ENCODE measurements at places on chromosomes 2 and 18.

GRCh38 chr2:217167531-217167930 is 307.7 kb upstream of the TNP1 start:
- no peak for DNase-seq

- DNase-seq = no peak
Observed at GRCh38 chr18:1965016-1965415, 606.3 kb downstream of the METTL4 start.

DNA sequence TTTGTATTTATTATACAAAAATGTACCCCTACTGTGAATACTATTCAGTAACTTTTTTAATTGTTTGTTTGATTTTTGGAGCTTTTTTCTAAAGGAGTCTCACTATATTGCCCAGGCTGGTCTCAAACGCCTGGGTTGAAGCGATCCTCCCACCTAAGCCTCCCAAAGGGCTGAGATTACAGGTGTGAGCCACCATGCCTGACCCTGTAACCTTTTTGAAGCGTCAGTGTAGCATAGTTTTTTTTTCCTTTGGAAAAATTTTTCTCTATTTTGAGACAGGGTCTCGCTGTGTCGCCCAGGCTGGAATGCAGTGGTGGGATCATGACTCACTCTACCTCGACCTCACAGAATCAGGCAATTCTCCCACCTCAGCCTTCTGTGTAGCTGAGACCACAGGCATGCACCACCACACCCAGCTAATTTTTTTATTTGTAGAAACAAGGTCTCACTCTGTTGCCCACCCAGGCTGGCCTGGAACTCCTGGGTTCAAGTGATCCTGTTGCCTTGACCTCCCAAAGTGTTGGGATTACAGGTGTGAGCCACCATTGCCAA is 2.0 kb downstream of the GMCL1 start:
- no peak for DNase-seq

DNA sequence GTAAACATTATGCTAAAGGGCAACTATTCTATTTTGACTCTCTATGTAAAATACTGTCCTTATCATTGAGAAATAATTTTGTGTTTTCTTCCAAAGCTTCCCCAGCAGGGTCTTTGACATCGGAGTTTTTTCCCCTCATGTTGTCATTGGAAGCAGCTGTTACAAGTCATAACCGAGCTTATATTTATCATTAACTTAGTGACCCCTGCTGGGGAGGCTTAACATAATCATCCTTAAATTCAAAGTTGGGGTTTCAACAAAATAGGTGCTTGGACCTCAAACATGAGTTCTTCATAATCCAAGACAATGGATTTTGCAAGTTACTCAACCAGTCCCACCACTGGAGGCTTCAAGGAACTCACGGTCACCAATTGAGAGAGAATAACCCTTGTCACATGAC is 330.9 kb downstream of the DCC start:
- peak; percentile 69 for DNase-seq

DNA sequence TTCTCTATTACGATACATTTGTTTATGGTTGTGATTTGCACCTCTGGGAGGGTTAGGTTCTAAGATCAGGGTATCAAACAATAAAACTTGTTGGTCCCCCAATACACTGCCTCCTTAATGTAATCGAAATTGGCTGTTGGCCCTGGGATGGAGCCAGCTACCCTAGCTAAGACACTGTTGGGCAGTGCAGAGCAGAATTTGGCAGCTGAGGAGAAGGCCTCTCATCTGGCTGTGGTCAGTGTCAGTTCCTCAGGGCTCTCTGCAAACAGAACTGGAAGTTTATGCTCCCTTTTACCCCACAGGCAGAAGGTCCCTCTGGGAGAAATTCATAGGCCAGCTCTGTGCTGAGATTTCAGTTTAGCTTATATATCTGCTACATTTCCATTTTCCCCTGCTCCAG is 8.6 kb upstream of the HAAO start:
- DNase-seq = no peak

DNA sequence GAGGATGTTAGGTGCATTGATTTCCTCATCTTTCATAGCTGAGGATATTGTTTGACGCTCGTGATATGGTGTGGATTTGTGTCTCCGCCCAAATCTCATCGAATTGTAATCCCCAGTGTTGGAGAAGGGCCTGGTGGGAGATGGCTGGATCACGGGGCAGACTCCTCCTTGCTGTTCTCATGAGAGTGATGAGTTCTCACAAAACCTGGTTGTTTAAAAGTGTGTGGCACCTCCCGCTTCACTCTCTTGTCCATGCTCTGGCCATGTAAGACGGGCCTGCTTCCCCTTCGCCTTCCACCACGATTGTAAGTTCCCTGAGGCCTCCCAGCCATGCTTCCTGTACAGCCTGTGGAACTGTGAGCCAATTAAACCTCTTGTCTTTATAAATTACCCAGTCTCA is 28.4 kb upstream of the GPC1 start:
- DNase-seq = no peak

- DNase-seq = no peak
Observed at GRCh38 chr2:225479386-225479785, 79.9 kb downstream of the NYAP2 start.
